AG20443 (cell line): ENCODE measurements at places on chromosomes 1 and 21.

- DNase-seq, result no peak
These were observed 172.8 kb downstream of the MATN1 start for GRCh38 chr1:30550365-30551220.

GRCh38 chr1:231384696-231385415 is 37.2 kb downstream of the EGLN1 start:
- no peak for DNase-seq

DNA sequence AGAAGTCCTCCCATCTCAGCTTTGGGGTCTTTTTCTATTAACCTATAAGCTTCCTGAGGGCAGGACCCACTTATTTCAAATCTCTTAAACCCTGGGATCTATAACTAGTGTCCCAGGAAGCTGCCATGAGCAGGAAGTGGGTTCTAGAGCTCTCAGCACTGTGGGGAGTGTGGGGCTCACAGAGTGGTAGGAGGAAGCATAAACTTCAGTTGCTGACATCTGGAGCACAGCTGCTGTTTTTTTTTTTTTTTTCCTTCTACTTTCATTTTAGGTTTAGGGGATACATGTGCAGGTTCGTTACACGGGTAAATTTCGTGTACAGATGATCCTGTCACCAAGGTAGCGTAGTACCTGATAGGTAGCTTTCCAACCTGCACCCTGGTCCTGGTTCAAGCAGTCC is 59.3 kb downstream of the AK4 start:
- DNase-seq, result peak; percentile 21

DNA sequence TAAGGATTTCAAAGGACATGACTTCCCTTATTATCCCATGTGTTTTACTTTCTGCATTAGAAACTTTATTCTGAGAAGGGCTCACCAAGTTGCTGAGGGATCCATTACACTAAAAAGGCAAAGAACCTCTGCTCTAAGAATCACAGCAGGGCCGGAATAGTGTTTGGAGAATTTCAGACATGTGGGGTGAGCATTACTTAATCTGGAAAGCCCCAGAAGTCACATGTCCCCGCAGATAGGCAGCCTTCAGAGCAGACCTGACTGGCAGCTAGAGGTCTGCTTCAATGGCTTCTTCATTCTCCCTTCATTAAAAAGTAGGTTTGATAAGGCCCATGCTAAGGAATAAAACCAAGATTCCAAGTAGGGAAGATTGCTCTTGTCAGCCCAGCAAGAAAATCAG is 52.6 kb upstream of the RBM15 start:
- DNase-seq, result no peak

DNA sequence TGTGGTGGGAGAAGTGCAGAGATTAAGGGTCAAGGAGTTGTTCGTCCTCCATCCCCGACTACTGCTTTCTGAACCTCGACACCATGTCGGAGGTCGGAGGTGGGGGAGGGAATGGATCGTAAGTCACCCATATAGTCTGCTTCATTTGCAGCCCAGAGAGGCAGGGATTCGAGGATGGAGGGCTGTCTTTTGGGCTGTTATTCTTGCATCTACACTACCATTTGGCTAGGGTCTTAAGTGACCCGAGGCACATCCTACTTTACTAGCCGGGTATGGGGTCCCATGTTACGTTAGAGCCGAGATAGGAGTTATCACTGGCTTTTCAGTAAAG is 578 bp downstream of the USP21 start:
- no peak for DNase-seq

GRCh38 chr1:63135174-63135512 is 187.2 kb upstream of the FOXD3 start:
- DNase-seq, result no peak

DNA sequence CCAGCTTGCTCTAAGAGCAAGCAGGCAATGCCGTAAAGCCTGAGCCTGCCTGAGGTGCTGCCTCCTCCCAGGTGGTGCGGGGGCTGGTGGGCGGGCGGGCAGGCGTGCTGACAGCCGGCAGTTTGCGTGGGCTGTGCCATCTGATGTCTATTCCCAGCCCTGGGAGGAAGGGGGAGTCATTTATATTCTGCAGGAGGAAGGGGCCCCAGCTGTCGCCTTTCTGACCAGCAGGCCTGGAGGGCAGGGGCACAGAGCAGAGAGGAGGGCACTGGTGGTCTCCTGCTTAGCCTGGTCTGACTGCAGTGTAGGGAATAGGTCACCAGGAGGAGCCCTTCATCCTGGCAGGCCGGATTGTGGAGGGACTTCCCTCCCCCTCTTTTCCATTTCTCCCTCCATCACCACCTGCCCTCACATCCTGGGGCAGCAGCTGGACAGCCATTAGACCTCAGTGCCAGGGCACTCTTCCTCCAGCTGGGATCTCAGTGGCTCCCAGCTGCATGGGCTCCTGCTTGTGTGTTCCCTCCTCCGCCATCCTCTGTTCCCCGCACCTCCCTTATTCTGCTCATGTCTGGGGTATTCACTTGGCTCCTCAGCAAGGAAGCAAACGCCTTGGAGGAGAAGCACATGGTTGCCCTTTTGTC is 4.4 kb downstream of the CYB561D1 start:
- DNase-seq, result peak; percentile 43

GRCh38 chr1:89322402-89322801 is 41.5 kb upstream of the GBP6 start:
- DNase-seq, result no peak

DNA sequence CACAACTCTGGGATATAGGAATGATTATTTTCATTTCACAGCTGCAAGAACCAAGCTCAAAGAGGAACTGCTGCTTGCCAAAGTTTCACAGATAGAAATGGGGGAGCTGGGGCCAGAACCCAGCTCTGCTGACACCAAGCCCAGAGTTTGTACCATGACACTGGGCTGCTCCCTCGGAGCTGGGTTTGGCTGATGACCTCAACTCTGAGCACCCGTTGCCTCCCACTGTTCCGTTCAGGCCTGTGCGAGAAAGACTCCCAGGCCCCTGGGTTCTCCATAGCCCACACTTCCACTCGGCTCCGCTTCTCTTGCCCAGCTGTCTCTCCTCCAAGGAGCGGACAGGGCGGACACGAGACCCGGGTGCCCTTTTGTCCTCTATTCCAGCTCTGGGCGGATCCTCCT is 55.2 kb downstream of the NGF start:
- no peak for DNase-seq

DNA sequence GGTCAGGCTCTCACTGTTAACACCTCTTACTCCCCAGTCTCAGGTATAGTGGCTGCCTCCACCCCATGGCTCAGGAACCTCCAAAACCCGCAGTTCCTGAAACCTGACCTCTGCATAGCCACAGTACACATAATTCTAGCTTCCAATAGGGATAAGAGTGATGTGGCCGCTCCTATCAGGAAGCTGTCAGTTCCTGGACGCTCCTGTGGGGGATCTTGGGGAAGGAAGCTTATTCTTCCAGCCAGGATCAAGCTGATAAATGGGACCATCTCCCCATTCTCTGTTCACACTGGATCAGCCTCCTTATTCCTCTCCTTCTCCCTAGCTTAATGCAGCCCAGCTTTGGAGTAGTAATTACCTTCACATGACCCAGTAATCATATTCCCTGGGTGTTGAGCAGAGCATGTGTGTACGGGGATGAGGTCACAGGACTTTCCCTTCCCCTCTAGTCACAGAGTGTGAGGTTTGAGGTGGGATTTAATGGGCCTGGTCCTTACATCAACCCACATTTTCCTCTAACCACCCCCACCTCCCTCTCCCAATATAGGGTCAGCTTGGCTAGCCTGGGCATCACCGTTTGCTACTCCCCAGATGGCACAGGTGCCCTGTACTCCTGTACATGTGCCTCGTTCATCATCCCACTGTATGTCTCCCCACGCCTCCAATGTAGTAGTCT is 7.0 kb upstream of the POU3F1 start:
- no peak for DNase-seq

- no peak for DNase-seq
These were observed 2084.5 kb downstream of the MRPL39 start for GRCh38 chr21:23522751-23523150.

GRCh38 chr1:194629011-194629410 is 1442.6 kb upstream of the B3GALT2 start:
- DNase-seq, result no peak

- peak; percentile 87 for DNase-seq
These were observed 11.8 kb downstream of the RCAN1 start for GRCh38 chr21:34603002-34603709.

GRCh38 chr1:225468270-225469020 is 40.6 kb upstream of the LBR start:
- no peak for DNase-seq

DNA sequence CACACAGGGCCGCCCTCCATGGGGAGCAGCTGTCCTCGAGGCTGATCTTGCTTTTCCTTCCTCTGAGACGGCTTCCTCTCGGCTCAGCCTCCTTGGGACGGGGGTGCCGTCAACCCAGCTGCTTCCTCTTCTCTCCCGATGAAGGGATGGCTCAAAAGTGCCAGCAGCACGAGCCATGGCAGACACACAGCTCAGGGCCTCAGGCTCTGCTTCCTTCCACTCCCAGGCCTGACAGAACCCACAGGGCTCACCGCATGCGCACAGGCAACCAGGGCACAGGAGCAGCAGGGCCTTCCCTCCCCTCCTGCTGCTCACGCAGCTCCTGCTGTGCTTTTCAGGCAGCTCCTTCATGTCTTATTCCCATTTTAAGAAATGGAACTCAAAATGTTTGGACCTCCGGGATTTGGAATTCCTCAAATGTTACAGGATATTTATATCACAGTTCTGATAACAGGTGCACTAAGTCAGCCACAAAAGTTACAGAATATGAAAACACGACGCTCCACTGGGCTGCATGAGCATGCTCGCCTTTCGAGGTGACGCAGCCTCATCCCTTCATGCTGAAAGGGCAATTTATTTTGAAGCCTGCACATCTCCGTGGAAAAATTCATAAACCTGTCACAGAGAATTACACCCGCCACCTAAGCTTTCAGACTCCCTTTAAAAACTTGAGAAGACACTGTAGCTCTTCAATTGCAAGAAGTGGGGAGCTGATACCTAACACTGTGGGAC is 84.4 kb downstream of the HSF2BP start:
- no peak for DNase-seq
